ENCODE measurements at places on chromosomes 2 and 18.

DNA sequence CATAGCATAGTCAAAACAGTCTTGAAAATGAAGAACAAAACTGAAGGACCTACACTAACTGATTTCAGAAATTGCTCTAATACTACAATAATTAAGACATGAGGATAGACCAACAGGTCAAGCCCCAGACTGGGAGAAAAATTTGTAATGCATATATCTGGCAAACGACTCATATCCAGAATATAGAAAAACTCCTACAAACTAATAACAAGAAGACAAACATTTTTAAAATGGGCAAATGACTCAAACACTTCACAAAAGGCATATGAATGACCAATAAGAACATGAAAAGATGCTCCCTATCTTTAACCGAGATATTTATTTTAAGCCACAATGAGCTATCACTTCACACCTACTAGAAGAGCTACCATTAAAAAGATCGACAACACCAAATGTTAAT is 14.2 kb downstream of the TGFBRAP1 start:
- H3K36me3 ChIP-seq = no peaks in the 10 kb centered on the region
- no peaks in the 10 kb centered on the region for H3K27me3 ChIP-seq
- no peak overlapping the region for H3K27ac ChIP-seq
- no peak for DNase-seq
- H3K4me3 ChIP-seq = no peak overlapping the region

DNA sequence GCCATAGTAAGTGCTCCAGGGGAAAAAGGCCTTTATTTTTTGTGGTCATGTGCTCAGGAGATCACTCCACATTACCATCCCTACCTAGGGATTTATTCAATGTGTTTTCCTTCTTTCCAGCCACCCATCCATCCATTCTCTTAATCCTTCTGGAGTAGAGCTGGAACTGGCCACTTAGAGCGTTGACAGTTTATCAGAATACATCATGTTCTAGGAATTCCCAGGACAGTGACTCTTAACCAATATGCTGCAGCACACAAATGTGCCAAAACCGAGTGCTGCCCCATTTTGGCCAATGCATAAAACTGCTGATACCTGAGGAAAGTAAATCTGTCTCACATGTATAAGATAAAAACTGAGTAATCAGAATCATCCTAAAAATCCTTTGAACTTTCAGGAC is 63.7 kb downstream of the FARSB start:
- no peak for DNase-seq
- H3K36me3 ChIP-seq = peaks cover 6% of the 10 kb centered on the region
- H3K4me3 ChIP-seq = no peak overlapping the region

- no peak overlapping the region for H3K27ac ChIP-seq
- no peaks in the 10 kb centered on the region for H3K4me1 ChIP-seq
- H3K27me3 ChIP-seq = no peaks in the 10 kb centered on the region
- no peaks in the 10 kb centered on the region for H3K36me3 ChIP-seq
- no peak for DNase-seq
- no peak overlapping the region for H3K4me3 ChIP-seq
Observed at GRCh38 chr18:73355121-73355520, 487.3 kb upstream of the NETO1 start.

- H3K27me3 ChIP-seq = no peaks in the 10 kb centered on the region
- H3K36me3 ChIP-seq = no peaks in the 10 kb centered on the region
- H3K4me1 ChIP-seq = peaks cover 50% of the 10 kb centered on the region
- H3K4me3 ChIP-seq = no peak overlapping the region
- DNase-seq = peak; percentile 46
Observed at GRCh38 chr2:9107168-9108025, 99.2 kb upstream of the ASAP2 start.

Measured in muscle of leg (tissue), 16 donors.